Activated T-cell treated with anti-CD3 and anti-CD28 coated beads, Interleukin-2, amount 50 U/mL, for 4 hours (primary cell): ENCODE measurements at places on chromosomes 7 and 10.

DNA sequence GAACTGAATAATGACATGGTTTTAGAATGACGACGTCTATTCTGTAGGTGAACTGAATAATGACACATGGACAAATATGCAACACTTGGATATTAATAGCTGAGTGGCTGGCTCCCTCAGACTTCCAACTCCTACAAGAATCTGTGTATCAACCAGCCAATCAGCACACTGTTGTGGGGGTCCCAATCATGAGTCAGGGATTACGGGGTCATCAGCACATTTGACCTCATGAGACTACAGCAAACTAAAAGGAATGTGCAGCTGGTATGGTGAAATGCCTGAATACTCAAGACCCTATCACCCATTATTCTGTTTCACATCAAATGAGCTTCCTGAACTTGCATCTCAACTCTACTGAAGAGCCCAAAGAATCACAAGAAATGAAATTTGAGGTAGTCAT lies 192.5 kb downstream of the ANK3 start:
- DNase-seq, result no peak

DNA sequence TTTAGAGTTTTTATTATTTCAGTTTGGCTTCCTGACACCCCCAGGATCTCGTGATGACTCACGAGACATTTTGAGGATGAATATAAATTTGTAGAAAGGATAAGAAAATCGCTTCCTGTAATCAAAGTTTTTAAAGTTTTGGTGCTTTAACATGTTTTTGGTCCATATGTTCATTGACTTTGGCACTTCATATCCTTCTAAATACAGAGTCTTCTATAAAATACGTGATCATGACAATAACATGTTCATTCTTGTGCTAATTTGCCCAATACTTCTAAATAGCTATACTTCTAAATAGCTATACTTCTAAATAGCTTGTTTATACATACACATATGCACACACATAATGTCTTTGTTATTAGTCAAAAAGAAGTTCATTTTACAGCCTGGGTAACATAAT lies 341.9 kb downstream of the PLXDC2 start:
- DNase-seq, result no peak

GRCh38 chr10:6199131-6199733 lies 3.5 kb upstream of the PFKFB3 start:
- DNase-seq, result no peak

- no peak for DNase-seq
These were observed 39.0 kb downstream of the SEMA3C start for GRCh38 chr7:80879849-80880248.

DNA sequence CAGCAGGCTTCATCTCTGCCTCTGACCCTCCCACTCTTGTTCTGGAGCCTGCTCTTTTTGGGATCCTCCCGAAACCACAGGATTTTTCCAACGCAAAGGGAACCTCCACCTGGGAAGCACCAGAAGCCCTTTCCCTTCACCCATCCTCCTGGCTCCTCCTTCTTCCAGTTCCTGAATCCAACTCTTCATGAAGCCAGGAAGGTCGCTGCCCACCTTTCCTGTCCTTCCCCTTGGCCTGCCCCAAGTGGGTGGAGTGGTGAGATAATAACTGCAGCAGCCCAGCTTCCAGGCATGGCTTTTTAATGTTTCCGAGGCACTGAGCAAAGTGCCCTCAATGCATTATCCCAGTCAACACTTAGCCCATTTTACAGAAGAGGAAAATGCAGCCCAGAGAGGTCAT lies 70.8 kb upstream of the EEPD1 start:
- no peak for DNase-seq
